ENCODE measurements at places on chromosomes 6 and 20. TPM values are rescaled to one million over a fixed set of nuclear protein-coding genes. Genes with fewer than 3 reads are reported as not detected.
A peak's percentile ranks its signal among the peaks of the same experiment; 100 is the strongest.

Gene FOXC1
- total RNA-seq, result 1.3 TPM

DNA sequence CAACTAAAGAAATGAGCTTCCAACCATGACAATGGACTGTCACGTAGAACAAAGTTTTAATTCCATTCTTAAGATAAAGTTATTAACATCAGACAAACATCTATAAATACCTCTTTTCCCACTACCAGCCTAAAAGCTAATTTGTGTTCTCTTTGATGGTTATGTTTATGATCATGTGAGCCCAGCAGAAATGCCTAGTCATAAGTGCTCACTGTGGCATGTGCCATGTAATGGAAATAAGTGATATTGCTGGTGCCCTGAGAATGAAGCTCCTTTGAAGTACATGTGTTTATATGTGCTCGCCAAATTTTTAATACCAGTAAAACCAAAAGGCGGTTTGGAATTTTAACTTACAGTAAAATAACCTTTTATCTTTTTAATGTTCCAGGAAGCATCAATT, 205.8 kb downstream of the ISM1 start:
- DNase-seq, result no peak

DNA sequence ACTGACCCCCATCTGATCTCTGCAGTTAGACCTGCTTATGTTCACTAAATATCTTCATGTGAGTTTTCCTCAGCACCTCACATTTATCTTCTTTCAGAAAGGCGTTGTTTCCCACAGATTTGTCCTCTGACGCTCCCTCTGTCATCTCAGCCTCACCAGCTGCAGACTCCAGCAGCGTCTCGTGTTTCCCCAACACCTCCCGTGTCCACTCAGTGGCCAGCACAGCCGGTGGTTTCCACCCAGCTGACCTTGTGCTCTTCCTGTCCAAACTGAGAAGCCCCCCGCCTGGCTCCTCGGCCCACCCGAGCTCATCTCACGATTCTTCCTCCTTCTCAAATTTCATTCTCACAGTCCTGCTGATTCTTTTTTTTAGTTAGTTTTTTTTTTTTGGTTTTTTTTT, 12.5 kb downstream of the ERMARD start:
- no peak for DNase-seq

Gene SLC22A7
- not detected for total RNA-seq

Gene IRF4
- not detected for total RNA-seq

GRCh38 chr20:57947421-57948179, 237.8 kb upstream of the PMEPA1 start:
- peak; percentile 3 for DNase-seq

Gene MAS1
- total RNA-seq, result not detected

Gene TMC2
- not detected for total RNA-seq

DNA sequence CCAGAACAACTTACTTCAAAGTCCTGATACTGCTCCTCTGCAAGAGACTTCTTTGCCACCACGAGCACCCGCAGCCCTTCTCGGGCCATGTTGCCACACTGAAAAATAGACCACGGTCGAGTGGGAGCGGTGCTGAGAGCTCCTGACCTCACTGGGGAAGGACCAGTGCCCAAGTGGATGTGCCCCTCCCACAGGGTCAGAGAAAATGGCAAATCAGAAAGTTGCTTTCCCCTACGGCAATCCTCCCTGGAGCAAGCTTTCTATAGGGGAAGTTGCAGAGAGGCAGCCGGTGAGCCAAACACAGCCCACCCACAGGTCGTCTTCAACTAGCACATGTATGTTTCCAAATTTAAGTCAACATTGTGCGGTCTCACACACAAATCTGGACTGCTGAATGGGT, 85.1 kb upstream of the NFATC2 start:
- no peak for DNase-seq

DNA sequence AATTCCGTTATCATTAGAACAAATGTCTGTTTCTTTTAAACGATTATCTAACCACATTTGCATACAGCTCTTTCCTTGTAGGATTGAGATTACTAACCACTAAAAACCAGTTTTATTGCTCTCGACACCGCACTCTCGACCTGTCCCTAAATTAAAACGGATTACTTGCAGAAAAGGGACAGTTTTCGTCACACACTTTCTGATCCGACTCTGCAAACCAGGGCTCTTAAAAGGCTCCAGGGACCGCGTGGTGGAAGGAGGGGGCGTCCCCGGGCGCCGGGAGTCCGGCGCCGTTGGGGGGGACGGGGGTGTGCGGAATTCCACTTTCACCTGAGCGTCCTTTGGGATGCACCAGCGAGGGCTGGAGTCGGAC, 731 bp downstream of the MAK start:
- DNase-seq, result no peak

Gene PKHD1
- not detected for total RNA-seq

- peak; percentile 81 for DNase-seq
Observed at GRCh38 chr6:161369339-161369738, 95.5 kb upstream of the AGPAT4 start.

DNA sequence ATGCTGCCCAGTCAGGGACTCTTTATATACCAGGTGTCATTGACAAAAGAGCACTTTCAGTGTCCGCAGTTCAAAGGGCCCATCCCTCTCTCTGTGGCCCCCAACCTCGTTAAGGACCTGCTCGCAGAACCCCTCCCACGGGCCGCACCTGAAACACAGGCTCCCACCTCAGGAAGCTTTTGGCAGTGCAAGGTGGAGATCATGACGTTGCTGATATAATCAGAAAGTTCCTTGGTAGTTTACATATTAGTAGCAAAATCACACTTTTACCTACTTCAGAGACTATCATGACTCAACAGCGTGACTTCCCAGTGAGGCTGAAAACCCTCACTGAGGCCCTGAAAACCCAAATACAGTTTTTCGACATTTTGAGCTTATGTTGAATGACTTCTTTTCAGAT, 4.1 kb downstream of the TTLL2 start:
- no peak for DNase-seq

- peak; percentile 61 for DNase-seq
Observed at GRCh38 chr6:134195164-134195906, 122.6 kb downstream of the SGK1 start.

Gene DNMT3B
- total RNA-seq, result 1.3 TPM

GRCh38 chr6:137217801-137218472, 1.2 kb downstream of the IFNGR1 start:
- DNase-seq, result peak; percentile 18

- DNase-seq, result no peak
Observed at GRCh38 chr6:152981989-152982903, 595 bp downstream of the FBXO5 start.

GRCh38 chr6:43856005-43856765, 86.2 kb downstream of the VEGFA start:
- DNase-seq, result peak; percentile 40

Gene SPATA25
- total RNA-seq, result not detected

DNA sequence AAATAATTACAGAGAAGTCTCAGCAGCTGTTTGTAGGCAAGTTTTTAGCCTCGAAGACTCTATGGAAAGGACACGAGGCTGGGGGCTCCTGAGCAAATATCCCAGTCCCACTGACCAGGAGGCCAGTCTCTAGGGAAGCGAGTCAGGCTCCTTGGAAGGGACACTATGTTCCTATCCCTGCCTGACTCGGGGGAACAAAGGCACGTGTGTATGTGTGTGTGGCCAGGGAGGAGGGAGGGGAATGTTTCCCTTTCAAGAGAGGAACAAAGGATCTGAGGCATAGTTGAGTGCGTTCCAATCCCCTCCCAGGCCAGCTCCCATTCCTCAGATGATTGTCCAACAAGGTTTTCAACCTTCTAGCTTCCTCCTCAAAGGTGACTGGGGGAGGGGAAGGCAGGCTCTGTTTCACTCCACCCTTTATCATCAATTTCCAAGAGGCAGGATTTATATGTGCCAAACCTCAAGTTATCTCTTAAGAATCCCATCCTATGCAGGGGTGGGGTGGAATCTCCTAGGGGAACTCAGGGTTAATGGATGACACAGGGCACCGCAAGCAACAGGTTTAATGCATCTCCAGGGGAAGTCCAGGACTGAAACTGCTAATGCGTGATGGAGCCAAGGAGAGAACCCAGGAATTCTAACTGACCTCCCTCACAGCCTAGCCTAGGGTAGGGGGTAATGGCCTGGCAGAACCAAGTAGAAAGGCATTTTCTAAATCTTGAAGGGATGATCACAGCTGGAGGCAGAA, 9.9 kb downstream of the BCL2L1 start:
- peak; percentile 82 for DNase-seq

Gene SIRPD
- total RNA-seq, result not detected

- no peak for DNase-seq
Observed at GRCh38 chr20:41166201-41167117, 29.1 kb downstream of the PLCG1 start.

DNA sequence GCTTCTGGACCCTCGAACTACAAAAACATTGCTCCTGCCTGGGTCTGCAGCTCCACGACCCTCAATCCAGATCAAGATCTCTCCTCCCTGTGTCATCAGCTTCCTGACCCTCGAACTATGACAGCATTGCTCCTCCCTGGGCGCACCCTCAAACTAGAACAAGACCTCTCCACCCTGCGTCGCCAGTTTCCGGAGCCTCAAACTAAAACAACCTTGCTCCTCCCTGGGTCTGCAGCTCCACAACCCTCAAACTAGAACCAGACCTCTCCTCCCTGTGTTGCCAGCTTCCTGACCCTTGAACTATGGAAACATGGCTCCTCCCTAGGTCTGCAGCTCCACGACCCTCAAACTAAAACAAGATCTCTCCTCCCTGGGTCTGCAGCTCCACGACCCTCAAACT, 339.7 kb upstream of the SULF2 start:
- no peak for DNase-seq

Gene PRDM13
- not detected for total RNA-seq

DNA sequence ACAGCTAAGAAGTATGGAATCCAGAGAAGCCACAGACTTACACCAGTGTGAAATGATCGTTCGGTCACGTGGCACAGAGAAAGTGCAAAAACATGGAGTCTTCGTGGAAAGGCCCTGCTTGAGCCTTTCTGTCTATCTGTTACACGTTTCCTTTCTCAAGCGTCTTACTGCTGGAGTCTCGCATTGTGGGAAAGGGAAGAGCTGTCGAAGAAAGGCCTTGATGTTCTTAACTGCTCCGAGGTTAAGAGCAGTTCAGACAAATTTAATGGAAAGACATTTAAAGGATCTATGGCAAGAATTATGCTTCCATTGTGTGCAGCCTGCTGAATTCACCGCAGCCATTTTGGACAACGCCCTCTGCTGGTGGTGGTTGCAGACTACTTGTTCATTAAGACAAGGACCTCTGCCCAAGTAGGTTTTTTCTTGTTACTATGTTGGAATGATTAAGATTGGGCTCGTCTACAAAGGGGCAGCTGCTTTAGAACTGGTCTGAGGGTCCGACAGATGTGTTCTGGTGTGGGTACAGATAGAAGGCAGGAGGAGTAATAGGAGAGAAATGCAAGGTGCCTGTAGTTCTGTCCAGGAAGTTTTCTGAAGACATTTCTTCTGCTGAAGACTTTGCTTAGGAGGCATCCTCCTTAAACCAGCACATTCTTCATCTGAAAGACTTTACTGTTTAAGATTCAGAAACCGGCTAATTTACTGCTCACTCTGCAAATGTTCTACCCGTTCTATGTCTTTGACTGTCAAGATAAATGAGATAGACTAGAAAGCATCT, 24.7 kb upstream of the CCN6 start:
- peak; percentile 74 for DNase-seq

DNA sequence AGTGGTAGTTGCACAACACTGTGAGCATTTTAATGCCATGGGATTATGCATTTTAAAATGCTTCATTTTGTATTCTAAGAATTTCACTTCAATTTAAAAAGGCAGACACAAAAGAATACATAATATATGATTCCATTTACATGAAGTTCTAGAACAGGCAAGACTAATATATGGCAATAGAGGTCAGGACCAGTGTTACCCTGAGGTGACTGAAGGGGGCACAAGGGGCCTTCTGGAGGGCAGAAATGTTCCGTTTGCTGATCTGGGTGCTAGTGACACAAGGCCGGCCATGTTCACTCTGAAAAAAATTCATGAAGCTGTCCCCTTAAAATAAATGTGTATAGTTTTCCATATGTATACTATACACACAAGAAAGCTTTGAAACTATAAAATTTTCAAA, 28.5 kb downstream of the TASP1 start:
- DNase-seq, result no peak

GRCh38 chr6:169108753-169109152, 144.9 kb downstream of the THBS2 start:
- no peak for DNase-seq

- DNase-seq, result no peak
Observed at GRCh38 chr20:62622877-62623487, 19.3 kb upstream of the SLCO4A1 start.

GRCh38 chr6:29907637-29908340, 34.5 kb upstream of the HLA-A start:
- no peak for DNase-seq

Gene OARD1
- 2.3 TPM for total RNA-seq

Gene GCLC
- total RNA-seq, result 24.2 TPM

- no peak for DNase-seq
Observed at GRCh38 chr6:160328447-160328846, 19.7 kb upstream of the SLC22A3 start.

DNA sequence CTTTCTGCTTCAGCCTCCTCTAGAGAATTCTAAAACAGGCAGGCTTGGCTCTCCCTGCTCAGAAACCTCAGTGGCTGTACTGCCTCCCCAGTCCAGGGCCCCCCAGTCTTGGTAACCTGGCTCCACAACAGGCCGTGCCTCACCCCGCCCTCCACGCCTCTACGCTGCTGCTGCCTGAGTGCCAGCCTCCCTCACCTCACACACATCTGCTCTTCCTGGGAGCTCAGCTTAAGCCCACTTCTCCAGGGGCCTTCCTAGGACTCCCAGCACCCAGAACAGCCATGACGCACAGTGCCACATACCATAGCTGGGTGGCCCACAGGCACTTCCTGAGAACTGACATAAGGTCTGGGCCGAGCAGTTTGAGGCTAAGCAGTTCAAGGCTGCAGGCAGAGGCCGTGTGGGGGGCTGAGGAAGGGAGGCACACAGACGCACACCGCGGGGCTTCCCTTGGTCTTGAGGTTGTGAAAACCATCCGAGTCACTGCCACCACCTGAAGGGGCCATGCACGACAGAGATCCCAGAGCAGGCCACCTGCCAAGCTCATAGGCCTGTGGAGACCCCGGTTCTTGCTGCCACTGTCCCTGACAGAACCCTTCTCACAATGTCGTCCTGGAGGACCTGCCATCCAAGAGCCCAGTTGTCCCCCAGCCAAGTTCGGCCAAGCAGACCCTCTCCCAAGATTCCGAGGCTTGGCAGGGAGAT, 42.6 kb downstream of the DSTN start:
- DNase-seq, result peak; percentile 50

DNA sequence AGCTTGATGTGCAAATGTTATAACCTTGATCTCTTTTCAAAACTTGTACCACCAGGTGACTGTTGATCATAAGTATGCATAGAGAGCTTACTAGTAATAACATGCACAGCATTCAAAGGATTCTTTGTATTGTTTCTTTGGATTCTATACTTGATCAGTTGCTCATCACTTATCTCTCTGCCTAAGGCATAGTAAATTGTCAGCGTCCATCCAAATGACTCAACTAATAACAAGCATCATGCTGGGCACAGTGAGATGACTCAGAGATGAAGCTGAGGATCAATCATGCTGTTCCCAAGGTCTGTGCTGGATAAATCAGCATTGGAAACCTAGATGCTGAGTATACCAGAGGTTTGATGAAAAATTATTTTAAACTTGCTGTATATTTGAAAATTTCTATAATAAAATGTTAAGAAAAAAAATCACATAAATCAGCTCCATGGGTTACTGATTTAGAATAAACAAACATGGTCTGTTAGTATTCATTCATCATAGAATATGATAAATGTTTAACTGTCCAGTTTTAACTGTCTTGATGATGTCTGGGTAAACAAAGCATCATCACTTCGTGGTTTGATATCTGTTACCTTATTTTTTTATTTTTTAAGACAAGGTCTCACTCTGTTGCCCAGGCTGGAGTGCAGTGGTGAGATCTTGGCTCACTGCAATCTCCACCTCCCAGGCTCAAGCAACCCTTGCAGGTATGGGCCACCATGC, 45.6 kb upstream of the SGK1 start:
- peak; percentile 91 for DNase-seq

Gene SNAP25
- 1.1 TPM for total RNA-seq

Gene UNC5CL
- not detected for total RNA-seq

All from IMR-90 (cell line).